ENCODE measurements at places on chromosomes 2 and 18.

DNA sequence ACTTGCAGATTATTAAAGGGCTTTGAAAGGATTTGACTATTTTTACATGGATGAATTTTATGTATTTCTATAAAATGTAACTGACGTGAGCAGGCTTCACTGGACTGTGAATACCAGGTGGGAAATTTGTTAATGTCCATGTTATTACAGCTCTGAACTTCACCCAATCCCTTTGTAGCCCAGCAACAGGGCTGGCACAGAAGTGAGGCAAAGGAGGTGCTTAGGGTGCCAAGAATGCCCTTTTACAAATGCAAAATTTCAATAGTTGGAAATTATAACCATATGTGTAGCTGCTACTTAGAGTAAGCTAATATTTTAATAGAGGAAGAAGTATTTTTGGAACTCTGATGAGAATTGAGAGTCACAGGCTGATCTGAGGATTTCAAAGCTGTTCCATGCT, 53.7 kb upstream of the FAM98A start:
- H3K36me3 ChIP-seq = no peaks in the 10 kb centered on the region
- H3K27ac ChIP-seq = no peak overlapping the region
- no peaks in the 10 kb centered on the region for H3K4me1 ChIP-seq

DNA sequence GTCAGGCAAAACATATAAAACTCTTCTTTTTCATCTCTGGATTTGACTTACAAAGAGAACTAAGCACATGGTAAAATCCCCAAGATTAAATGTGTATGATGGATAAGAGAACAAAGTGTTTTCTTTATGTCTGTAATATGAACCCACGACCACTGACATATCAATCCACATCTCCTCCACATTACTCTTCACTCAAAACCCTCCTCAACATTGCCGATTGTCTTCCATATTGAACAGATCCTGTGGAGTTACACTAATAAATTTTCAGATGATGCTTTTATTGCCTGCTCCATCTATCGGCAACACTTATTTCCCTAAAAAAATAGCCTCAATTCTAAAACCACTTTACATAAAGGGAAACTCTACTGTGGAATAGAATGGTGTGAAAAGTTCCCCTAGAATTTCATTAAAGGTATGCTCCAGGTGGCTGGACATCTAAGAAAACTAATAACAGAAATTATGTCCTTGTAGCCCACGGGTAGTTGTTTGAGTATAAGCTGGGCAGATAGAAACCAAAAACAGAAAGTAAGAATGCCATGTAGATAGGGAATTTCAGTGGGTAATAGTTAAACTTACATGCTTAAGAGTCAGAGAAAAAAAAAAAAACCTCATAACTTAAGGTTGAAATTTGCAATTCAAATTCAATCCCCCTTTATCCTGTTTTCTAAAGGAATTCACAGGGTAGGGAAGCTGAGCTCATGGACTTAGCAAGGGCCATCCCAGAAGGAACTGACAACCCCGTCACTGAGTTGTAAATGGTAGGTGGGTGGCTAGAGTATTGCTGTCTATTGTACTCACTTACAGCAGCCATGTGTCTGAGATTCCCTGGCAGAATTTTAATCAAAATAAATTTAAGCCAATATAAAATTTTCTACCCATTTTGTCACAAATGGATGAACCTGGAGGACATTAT, 305.4 kb upstream of the LYPD1 start:
- no peaks in the 10 kb centered on the region for H3K27me3 ChIP-seq
- DNase-seq = no peak
- H3K36me3 ChIP-seq = no peaks in the 10 kb centered on the region
- no peak overlapping the region for H3K27ac ChIP-seq
- H3K4me1 ChIP-seq = no peaks in the 10 kb centered on the region
- H3K4me3 ChIP-seq = no peak overlapping the region

DNA sequence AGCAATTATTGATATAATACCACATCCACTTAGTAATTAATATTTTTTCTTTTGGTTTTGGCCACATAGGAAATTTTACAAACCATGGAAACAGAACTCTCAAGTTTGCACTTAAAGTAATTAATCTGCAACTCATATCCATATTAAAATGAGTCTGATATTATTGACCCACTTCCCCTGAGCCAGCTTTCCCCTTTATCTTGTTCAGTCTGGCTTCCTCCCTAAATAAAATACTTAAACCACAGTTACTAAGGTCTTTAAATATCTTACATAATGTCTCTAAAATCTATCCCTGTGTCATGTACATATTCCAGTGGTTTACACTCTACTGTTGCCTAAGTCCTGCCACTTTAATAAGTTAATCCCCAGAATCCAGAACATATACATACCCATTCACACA, 564.9 kb upstream of the FSHR start:
- no peak overlapping the region for H3K27ac ChIP-seq
- no peaks in the 10 kb centered on the region for H3K36me3 ChIP-seq
- H3K27me3 ChIP-seq = no peaks in the 10 kb centered on the region
- H3K4me1 ChIP-seq = no peaks in the 10 kb centered on the region
- H3K4me3 ChIP-seq = no peak overlapping the region

- no peaks in the 10 kb centered on the region for H3K36me3 ChIP-seq
- peaks cover 3% of the 10 kb centered on the region for H3K27me3 ChIP-seq
- no peak for DNase-seq
- H3K4me1 ChIP-seq = no peaks in the 10 kb centered on the region
Observed at GRCh38 chr2:66555501-66556324, 120.8 kb downstream of the MEIS1 start.

DNA sequence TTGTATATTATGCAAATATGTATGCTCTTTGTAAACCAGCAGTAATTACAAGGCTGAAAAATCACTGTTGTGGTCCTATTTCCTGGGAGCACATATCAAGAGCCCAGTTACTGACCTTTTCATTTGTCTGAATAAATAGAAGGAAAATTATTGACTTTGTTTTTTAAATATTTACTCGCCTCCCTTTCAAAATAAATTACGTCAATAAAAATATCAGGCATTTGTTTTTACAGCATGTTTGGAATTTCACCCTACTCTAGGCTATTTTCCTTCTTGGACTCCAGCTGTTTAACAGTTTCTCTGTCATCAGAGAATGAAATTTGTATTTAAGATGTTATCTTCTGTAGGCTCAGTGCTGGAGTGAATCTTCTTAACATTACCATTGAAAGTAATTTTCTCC, 59.9 kb upstream of the LRATD1 start:
- peaks cover 2% of the 10 kb centered on the region for H3K4me1 ChIP-seq
- H3K4me3 ChIP-seq = no peak overlapping the region
- no peaks in the 10 kb centered on the region for H3K36me3 ChIP-seq
- no peak overlapping the region for H3K27ac ChIP-seq
- DNase-seq = no peak
- no peaks in the 10 kb centered on the region for H3K27me3 ChIP-seq

GRCh38 chr2:145302451-145302850, 782.5 kb upstream of the ZEB2 start:
- no peaks in the 10 kb centered on the region for H3K36me3 ChIP-seq
- no peak overlapping the region for H3K4me3 ChIP-seq
- DNase-seq = no peak
- no peaks in the 10 kb centered on the region for H3K4me1 ChIP-seq
- H3K27me3 ChIP-seq = no peaks in the 10 kb centered on the region

GRCh38 chr2:88545118-88545517, 82.1 kb downstream of the EIF2AK3 start:
- no peaks in the 10 kb centered on the region for H3K36me3 ChIP-seq
- DNase-seq = no peak
- no peaks in the 10 kb centered on the region for H3K4me1 ChIP-seq

GRCh38 chr2:67841711-67842110, 221.1 kb downstream of the C1D start:
- H3K4me3 ChIP-seq = no peak overlapping the region
- no peak overlapping the region for H3K27ac ChIP-seq

DNA sequence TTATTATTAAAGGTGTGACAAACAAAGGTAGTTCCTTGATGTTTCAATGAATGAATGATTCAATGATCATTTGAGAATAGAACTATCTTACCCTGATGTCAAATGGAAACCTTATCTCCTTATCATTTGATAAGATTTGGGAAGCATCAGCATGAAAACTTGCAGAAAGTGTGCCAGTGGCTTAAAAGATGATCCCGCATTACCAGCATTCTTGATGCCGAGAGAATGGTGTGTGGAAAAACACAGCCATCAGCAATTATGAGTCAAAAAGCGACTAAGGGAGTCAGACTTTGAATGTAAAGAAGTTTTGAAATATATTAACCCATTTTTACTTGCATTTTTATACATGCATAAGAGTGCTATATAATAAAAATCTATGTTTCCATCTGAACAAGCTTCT, 93.7 kb downstream of the MAIP1 start:
- no peaks in the 10 kb centered on the region for H3K4me1 ChIP-seq
- no peak overlapping the region for H3K27ac ChIP-seq
- H3K36me3 ChIP-seq = no peaks in the 10 kb centered on the region
- no peak for DNase-seq
- no peak overlapping the region for H3K4me3 ChIP-seq

DNA sequence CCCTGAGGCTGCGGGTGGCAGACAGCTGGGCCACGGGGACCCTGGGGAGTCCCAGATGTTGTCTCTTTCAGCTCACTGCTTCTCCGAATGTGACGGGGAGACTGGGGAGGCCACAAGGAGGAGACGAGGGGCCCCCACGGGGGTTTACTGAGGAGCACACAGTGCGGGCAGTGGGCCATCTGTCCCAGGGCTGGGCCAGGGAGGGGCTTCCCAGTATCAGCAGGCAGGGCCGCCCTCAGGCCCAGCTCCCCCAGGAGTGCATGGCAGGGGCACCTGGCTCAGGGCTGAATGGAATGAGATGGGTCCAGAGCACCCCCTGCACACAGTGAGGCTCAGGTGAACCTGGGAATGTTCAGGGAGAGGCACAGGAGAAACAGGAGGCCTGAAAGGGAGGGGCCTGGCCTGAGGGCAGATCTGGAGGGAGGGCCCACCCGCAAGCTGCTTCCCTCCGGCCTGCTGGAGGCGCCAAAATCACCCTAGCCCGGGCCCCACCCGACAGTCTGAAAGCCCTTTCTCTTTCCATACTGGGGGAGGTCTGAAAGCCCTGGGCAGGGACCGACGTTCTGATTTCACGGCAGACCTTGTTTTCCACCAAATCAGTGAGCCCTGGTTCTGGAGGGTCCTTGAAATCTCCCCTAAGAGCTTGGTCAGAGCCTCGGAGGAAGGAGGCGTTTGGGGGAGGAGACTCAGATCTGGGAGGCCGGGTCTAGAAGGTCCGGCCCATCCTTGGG, 35.5 kb upstream of the PTMA start:
- H3K4me3 ChIP-seq = peak overlapping the region; percentile 53
- H3K27ac ChIP-seq = peak overlapping the region; percentile 96

- no peaks in the 10 kb centered on the region for H3K36me3 ChIP-seq
- no peak overlapping the region for H3K4me3 ChIP-seq
- H3K27ac ChIP-seq = no peak overlapping the region
- H3K27me3 ChIP-seq = no peaks in the 10 kb centered on the region
- no peak for DNase-seq
Observed at GRCh38 chr2:219476652-219477151, 22.0 kb upstream of the GMPPA start.

GRCh38 chr2:21234001-21234400, 110.2 kb downstream of the TDRD15 start:
- no peak overlapping the region for H3K27ac ChIP-seq
- H3K4me1 ChIP-seq = no peaks in the 10 kb centered on the region
- no peak overlapping the region for H3K4me3 ChIP-seq
- no peaks in the 10 kb centered on the region for H3K36me3 ChIP-seq
- no peak for DNase-seq
- no peaks in the 10 kb centered on the region for H3K27me3 ChIP-seq

GRCh38 chr2:163717993-163718680, 17.7 kb downstream of the FIGN start:
- no peaks in the 10 kb centered on the region for H3K36me3 ChIP-seq
- no peaks in the 10 kb centered on the region for H3K27me3 ChIP-seq
- no peak for DNase-seq
- peak overlapping the region; percentile 42 for H3K27ac ChIP-seq
- peaks cover 48% of the 10 kb centered on the region for H3K4me1 ChIP-seq
- H3K4me3 ChIP-seq = no peak overlapping the region

- peaks cover 5% of the 10 kb centered on the region for H3K27me3 ChIP-seq
- peak overlapping the region; percentile 87 for H3K4me3 ChIP-seq
- H3K27ac ChIP-seq = peak overlapping the region; percentile 75
- no peaks in the 10 kb centered on the region for H3K36me3 ChIP-seq
Observed at GRCh38 chr2:176096986-176097819, 2.4 kb upstream of the HOXD12 start.

GRCh38 chr18:38940475-38940862, 1374.9 kb upstream of the CELF4 start:
- no peak for DNase-seq
- H3K36me3 ChIP-seq = no peaks in the 10 kb centered on the region
- no peak overlapping the region for H3K4me3 ChIP-seq
